ENCODE measurements at places on chromosomes 6 and 20.
A peak's percentile ranks its signal among the peaks of the same experiment; 100 is the strongest.

DNA sequence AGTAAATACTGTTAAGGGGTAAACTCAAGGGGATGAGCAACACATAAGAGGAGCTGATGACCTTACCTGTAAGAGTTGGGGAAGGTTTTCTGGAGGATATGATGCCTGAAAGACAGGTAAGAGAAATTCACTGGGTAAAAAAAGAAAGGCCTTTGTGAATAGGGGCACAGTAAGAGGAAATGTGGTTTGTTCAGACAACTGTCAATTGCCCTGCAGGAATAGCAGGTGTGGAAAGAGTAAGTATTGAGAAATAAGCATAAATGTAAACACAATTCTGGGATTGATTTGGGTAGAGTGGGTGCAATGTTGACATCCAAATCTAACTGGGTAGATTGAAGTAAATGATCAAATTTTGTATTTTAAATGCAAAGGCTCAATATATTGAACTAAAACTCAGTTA lies 670.0 kb downstream of the DHX35 start:
- no peak for DNase-seq

GRCh38 chr6:89707766-89708165 lies 69.2 kb upstream of the LYRM2 start:
- no peak for DNase-seq

- DNase-seq = no peak
Measured at GRCh38 chr6:155786528-155786927, 330.9 kb upstream of the NOX3 start.

DNA sequence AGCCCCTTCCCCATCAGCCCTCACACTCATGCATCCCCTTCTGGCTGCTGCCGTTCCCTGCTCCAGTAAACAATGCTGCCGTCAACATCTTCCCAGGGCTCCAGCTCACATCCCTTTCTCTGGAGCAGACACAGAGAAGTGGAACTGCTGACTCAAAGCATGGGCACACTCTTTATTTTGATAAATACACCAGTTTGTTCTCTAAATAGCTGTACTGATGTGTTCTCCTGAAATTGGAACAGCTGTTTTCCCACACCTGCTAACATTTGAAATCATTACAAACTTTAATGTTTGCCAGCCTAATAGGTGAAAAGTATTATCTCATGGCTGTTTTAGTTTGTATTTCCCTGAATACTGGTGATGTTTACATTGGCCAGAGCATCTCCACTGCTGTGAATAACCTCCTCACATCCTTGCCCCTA lies 102.1 kb upstream of the NXT1 start:
- DNase-seq = no peak

GRCh38 chr6:90393232-90393884 lies 96.7 kb upstream of the BACH2 start:
- peak; percentile 53 for DNase-seq

DNA sequence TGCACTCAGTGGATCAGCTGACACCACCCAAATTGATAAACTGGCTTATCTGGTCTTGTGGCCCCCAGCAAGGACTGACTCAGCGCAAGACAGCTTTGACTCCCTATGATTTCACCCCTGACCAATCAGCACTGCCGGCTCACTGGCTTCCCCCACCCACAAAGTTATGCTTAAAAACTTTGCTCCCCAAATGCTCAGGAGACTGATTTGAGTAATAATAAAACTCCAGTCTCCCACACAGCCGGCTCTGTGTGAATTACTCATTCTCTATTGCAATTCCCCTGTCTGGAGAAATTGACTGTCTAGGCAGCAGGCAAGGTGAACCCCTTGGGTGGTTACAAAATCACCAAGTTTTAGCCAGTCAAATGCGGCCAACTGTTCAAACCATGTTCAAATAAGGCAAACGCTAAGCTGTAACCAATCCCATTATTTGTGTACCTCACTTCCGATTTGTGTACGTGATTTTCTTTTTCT lies 32.5 kb downstream of the SLC22A2 start:
- no peak for DNase-seq

GRCh38 chr6:170110201-170111140 lies 180.4 kb downstream of the DLL1 start:
- DNase-seq = no peak

DNA sequence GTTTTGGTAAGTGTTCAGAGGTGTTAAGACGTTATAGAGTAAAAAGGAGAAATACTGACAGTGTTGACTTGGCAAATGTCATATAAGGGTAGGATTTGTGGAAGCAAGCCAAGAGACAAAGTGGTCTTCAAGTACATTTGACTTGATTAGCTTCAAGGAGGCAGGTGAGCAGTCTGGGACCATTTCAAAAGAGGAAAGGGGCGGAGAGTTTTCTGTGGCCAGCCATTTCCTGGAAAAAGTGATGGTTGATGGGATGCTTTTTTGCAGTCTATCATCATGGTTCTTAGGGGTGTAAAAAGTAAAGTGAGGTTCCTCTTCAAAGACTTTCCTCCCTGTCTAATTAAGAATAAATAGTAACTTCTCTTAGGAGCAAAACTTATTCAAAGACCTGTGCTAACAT lies 28.7 kb downstream of the FKBP1A start:
- no peak for DNase-seq

DNA sequence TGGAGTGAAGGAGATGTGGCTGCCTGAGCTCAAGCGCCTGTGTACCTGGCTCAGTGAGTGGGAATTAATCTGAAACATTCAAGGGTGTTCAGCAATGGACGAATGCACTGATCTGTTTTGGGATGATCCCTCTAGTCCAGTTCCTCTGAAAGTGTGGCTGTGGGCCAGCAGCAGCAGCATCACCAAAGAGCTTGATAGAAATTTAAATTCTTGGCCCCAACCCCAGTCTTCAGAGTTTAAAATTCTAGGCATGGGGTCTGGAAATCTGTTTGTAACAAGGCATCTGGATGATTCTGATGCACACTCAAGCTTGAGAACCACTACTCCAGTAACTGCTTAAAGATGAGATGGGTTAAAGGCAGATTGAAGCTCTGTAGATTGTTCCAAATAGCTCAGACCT lies 59.2 kb downstream of the STMND1 start:
- no peak for DNase-seq

DNA sequence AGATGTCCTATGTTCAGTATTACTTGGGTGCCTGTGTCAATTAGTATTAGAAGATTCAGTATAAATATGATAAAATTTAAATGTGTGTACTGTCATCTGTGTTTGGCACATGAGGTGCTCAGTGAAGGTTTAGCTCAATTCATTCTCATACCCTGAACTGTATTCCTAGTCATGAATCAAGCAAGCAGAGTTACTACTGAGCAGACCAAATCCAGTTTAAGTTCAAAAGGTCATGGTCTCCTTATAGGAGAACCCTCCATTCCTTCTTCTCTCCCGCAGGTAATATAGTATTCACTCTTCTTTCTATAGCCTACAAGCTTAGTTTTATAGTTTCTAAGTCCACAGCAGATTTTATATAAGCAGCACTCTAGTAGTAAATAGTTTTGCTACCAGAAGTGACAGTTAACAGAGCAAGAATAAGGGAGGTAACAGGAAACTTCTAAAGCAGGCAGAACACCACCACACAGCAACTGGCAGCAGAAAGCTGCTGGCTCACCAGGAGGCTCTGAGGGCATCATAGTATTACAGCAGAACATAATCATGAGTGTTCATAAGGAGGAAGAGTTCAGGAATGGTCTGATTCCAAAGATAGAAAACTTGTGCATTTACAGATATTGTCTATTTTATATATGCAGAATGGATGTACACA lies 133.2 kb downstream of the SLC16A10 start:
- DNase-seq = no peak

DNA sequence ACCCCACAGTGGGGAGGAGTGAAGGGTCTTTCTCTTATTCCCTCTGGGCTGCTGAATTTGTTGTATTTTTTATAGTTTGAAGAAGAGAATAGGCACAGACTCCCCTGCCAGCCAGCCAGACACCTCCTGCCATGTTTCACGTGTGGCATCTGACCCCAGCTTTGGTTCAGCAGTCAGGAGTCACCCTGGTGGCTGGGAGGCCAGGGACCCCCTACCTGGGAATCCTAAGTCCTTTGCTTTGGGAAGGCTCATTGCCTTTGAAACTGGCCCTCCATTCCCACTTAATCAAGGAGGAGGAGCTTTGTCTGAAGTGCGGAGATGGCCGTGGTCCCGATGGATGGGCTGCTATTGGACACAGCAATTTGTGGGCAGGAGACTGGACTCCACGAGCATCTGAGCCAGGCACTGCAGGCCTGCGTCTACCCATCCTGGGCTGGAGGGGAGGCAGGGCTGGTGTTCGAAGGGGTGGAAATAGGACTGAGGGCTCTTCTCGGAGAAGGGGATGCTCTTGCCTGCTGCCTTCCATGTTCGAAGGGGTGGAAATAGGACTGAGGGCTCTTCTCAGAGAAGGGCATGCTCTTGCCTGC lies 196.1 kb downstream of the DLL1 start:
- DNase-seq = no peak

GRCh38 chr6:147947521-147947920 lies 395.1 kb upstream of the SASH1 start:
- no peak for DNase-seq

- no peak for DNase-seq
Measured at GRCh38 chr6:107632381-107633136, 142.6 kb downstream of the SOBP start.

- DNase-seq = no peak
Measured at GRCh38 chr6:42449917-42450476, 1.7 kb downstream of the TRERF1 start.

DNA sequence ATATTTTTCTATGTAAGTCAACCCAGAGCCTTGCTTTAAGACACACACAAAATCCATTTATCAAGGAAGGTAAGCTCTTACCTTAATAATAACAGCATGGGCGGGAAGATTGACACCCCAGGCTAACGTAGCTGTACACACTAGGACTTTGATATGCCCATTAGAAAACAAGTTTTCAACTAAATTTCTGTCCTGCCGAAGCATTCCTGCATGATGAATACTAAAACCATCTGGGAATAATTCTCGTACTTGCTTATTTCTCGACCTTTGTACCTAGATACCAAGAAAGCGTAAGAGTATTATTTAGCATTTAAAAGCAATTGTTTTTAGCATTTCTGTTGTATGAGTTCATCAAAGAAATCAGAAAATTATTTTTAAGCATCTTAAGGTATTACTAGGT lies 197.5 kb upstream of the SIM1 start:
- DNase-seq = no peak

- no peak for DNase-seq
Measured at GRCh38 chr6:41900861-41901260, 5.7 kb upstream of the USP49 start.

DNA sequence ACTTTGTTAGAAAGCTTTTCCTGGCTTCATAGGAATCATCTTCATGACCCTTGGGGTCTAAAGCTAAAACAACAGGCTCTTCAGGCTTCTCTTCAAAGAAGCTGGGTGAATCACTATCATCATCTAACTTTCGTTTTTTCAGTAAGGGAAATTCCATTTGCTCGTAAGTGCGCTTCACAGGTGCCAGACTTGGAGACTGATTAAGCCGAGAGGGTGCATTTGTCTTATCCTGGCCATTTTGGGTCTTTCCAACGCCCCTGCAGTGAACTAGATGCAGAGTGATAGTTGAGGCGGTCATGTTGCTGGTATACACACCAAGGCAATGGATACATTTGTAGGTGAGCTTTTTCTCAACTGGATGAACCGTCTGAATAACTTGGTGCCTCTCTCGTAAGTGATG lies 38.8 kb downstream of the ADNP start:
- no peak for DNase-seq

DNA sequence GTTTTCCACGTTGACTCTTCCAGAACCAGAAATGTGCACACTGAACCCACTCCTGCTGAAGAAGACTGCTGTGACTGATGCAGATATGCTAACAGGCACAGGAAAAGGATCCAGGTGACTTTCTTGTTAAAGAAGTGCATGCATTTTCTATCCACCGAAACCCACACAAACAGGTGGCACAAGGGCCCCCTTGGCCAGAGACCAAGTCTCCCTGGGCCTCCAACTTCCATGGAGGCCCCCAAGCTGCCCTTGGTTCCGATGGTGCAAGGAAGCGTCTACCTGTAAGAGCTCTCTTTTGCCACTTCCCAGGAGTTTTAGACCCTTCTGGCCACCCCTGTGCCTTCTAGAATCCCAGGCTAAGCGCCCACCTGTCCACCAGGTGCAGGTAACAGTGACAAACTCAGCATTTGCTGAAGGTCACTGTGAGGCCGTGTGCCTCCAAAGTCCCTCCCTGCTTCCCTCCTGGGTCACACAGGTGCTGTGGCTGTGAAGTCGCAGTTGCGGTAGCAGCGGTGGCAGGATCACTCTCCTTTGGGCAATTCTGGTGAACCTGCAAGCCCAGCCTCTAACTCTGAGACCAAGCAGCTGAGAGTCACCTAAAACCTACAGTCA lies 134.8 kb downstream of the PXDC1 start:
- DNase-seq = no peak

- no peak for DNase-seq
Measured at GRCh38 chr6:36928547-36928918, 26.0 kb upstream of the PI16 start.

GRCh38 chr20:32789896-32790750 lies 27.9 kb downstream of the DNMT3B start:
- DNase-seq = peak; percentile 65

DNA sequence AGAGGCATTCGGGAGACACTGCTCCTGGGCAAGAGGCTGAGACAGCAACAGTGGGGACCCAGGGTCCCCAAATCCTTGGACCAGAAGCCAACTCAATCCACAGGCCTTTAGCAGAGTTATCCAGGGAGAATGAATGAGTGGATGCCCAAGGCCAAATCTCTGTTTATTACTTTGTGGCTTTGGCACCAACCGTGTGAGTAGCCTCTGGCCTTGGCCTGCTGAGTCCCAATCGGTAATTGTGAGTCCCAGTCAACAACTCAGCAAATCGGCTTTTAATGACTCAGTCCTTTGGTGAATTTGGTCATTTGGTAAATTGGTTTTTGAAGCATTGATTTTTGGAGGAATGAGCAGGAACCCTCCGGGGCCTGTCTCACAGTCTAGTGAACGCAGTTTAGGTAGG lies 29.1 kb upstream of the ECI2 start:
- no peak for DNase-seq

GRCh38 chr20:50246367-50247195 lies 56.0 kb downstream of the CEBPB start:
- no peak for DNase-seq

DNA sequence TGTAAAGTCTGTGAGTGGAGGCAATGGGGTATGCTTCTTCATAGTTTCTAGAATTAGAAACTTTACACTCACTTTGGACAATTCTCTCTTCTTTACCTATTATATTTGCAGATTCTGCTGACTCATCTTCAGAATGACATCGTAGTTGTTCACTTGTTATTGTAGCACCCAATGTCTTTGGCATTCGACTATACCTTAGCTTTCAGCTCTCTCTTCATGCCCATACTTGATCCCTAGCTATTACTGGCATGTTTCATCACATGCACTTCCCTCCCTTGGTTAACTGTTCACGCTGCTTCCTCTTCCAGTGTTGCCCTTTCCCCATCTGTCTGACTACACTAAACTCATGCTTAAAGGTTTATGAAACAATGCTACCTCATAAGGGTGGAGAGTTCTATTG lies 298.1 kb upstream of the TCF21 start:
- DNase-seq = no peak

All from T-helper 9 cell (primary cell).